Umbilical cord (tissue), 2 donors: ENCODE measurements at places on chromosomes 13 and 19. TPM values are rescaled to one million over a fixed set of nuclear protein-coding genes. Genes with fewer than 3 reads are reported as not detected.

The TECR gene
- total RNA-seq = 61.4 TPM

DNA sequence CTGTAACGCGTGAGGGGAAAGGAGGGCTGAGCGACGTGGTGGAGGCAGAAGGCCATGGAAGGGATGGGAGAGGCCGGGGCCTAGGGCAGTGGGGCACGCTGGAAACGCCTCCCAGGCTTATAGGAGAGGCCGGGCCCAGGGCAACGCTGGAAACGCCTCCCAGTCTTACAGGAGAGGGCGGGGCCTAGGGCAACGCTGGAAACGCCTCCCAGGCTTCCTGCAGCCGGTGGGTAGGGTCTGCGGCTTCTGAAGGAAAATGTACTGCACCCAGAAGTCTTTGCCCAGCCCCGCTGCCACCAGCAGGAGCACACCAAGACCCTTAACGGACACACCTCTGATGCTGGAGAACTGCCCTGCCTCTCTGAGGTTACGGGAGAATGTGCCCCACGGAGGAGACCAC, 9.1 kb downstream of the CACTIN start:
- DNase-seq = no peak

DNA sequence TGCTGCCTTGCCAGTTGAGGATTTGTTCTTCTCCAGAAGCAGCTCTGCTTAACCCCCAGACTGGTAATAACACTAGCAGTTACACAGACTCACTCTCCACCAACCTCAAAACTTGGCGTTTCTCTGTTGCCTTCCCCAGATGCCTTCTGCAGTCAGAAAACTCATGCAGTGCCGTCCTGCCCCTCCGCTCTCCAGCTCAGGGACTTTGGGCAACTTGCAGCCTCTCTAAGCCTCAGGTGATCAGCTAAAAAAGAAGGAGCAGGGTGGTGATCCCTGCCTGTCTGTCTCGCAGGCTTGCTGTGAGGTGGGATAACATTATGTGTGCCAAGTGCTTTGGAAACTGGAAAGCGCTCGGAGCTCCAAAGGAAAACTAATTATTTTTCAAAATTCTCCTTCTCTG, 391.6 kb downstream of the HS6ST3 start:
- no peak for DNase-seq

- no peak for DNase-seq
Observed at GRCh38 chr13:32255724-32256109, 59.4 kb downstream of the ZAR1L start.

- no peak for DNase-seq
Observed at GRCh38 chr19:45773384-45773783, 4.3 kb upstream of the SIX5 start.
